Dermis lymphatic vessel endothelial cell (primary cell): ENCODE measurements at places on chromosomes 6 and 20. TPM values are rescaled to one million over a fixed set of nuclear protein-coding genes. Genes with fewer than 3 reads are reported as not detected.

MYL9 gene
- 0.34 and 2.0 TPM in 2 replicates for total RNA-seq

ATP6V1G2 gene
- 0.11 and 0.17 TPM in 2 replicates for total RNA-seq

FOXA2 gene
- total RNA-seq, result not detected in 2 replicates

MLN gene
- total RNA-seq, result not detected in 2 replicates

C20orf204 gene
- 3.3 and 5.8 TPM in 2 replicates for total RNA-seq

PLAGL2 gene
- 2.2 and 2.4 TPM in 2 replicates for total RNA-seq

KIF6 gene
- 0.22 and 0.43 TPM in 2 replicates for total RNA-seq

HRH3 gene
- not detected in 2 replicates for total RNA-seq

SLC13A3 gene
- under 0.01 and 0.09 TPM in 2 replicates for total RNA-seq

SLC22A3 gene
- total RNA-seq, result not detected in 2 replicates

GTSF1L gene
- 0.09 TPM in 1 of 2 replicates, not detected in the other for total RNA-seq

BMP7 gene
- total RNA-seq, result not detected in 2 replicates

FAM217B gene
- 3.3 and 3.4 TPM in 2 replicates for total RNA-seq

GHRH gene
- not detected in 2 replicates for total RNA-seq

PLAGL1 gene
- 4.0 and 6.3 TPM in 2 replicates for total RNA-seq

COL9A3 gene
- total RNA-seq, result 1.0 and 1.3 TPM in 2 replicates

MYBL2 gene
- 1.8 and 2.6 TPM in 2 replicates for total RNA-seq

GGT7 gene
- total RNA-seq, result 1.8 and 2.7 TPM in 2 replicates

PRELID3B gene
- total RNA-seq, result 94.8 and 99.9 TPM in 2 replicates

TRIM31 gene
- not detected in 2 replicates for total RNA-seq

KCNQ5 gene
- total RNA-seq, result under 0.01 TPM in 1 of 2 replicates, not detected in the other

POPDC3 gene
- 0.26 and 0.33 TPM in 2 replicates for total RNA-seq
